ENCODE measurements at places on chromosomes 4 and X.
A peak's percentile ranks its signal among the peaks of the same experiment; 100 is the strongest.

- DNase-seq: no peak
These were observed 484.5 kb downstream of the PDGFC start for GRCh38 chr4:156487107-156487506.

DNA sequence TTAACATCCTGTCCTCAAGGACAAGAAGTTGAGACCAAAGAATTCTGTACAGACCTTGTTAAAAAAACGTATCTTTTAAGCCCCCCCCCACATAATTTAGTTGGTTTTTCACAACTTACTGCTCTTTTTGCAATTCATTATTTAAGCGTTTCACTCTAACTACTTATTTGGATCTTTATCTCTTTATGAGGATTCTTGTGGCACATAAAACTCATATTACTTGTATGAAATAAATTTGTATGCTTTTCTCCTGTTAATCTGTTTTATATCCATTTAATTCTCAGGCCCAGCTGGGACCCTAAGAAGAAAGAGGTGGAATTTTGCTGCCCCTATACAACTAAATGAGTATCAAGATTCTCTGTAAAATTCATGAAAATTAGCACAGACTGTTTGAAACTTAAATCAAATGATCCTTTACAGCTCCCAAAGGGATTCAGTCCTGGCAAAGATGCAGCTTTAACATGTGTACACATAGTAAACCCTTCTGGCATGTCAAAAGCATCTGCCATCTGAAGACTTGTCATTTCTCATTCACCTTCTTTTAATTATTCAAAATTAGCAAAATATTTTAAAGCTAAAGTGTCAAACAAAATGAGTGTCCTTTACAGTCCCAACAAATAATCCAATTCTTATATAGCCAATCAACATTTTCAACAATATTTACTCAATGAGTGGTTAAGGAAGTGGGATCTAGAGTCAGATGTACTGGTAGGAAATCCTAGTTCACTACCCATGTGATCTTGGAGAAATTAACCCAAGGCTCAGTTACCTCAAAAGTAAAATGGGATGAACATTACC, 17.7 kb downstream of the ARAP2 start:
- no peak for DNase-seq

GRCh38 chr4:182144626-182145333, 98.4 kb upstream of the TENM3 start:
- peak; percentile 57 for DNase-seq

DNA sequence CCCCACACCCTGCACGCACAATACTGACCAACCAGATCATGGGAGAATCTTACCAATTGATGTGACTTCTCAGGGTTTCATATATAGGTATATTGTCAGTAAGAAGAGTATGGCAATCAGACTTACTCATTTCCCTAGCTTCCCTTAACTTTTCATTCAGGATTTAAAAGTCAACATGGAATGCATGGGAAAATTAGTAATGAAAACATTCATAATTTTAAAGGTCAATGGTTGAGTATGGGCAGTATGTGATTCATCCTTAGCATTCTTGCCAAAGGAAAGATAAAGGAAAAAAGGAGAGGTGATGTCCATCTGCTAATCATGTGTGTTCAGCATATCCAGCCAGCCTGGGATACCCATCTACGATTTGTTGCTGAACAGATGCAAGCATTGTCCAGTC, 4.0 kb downstream of the DIPK2B start:
- DNase-seq: no peak

DNA sequence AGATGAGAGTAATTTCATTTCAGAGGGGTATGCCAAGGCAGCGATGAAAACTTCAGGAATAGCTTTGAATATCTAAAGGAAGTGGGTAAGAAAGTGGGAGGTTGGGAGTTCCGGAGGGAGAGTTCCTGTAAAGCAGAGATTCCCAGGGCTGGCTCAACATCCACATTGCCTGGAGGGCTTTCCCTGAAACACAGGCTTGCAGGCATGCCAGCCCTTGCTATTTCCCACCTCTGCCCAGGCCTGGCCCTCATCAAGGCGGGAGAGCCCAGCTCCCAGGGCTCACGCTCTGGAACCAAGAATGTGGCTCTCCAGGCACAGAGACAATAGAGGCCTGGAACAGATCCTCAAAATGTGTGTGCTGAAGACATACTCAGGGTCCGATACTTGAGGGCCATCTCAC, 43.8 kb upstream of the CLDN34 start:
- DNase-seq: no peak

GRCh38 chrX:68823413-68824151, 5.2 kb upstream of the EFNB1 start:
- DNase-seq: no peak

- no peak for DNase-seq
These were observed 117.9 kb downstream of the CEP44 start for GRCh38 chr4:174401471-174402130.

DNA sequence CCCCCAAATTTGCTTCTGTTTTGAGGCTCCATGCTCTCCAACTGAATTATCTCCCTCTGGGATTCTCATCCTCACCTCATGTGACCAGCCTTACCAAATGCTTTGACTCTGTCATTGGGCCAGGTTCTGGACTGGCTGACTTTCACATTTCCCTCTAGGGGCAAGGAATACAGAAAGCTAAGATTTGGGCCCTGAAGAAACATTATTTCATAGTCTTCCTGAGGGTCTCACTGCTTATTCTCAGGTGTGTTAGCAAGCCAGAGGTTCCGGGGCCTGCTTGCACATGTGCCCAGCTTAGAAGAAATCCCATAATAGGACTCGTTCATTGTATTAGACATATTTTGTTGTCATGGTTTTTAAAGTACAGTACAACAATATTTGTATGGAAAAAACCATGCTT, 62.6 kb upstream of the TEX13D start:
- no peak for DNase-seq

- DNase-seq: no peak
These were observed 114.9 kb upstream of the SMIM31 start for GRCh38 chr4:164639001-164639400.

GRCh38 chr4:123628288-123628687, 231.7 kb downstream of the SPRY1 start:
- no peak for DNase-seq

DNA sequence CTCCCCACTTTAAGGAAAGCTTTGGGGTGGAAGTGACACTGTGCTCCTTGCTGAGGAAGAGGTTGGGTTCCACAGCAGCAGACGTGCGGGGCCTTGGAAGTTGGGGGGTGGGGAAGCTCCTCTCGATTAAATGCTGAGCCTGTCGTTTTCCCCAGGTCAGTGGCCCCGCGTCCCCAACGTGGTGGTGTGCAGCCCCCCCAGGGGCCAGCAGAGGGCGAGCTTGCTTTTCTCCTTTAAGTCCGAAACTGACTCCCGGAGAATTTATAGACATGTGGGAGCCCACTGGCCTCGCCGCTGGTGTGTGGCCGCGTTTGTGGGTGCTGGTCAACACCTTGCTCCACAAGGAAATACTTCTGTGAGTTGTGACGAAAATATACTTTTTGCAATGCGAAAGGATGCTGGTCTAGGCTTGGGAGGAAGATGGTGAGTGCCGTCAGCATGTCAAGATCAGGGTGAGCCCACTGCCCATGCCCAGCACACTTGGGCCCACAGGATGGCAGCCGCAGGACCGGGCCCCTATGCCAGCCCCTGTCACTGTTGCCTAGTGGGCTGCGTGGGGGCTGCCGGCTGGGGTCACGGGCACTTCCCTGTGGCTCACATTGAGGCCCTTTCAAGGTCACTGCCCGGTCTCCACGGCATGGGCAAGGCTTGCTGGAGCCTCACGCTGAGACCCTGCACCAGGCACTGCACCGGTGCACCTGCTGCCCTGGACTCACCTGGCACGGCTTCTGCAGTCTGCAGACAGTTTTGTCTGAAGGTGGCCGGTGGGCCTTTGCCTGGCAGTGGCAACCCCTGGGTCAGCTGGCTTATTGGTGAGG, 9.4 kb downstream of the UVSSA start:
- DNase-seq: peak; percentile 84

GRCh38 chr4:38306482-38307071, 346.4 kb downstream of the PTTG2 start:
- no peak for DNase-seq

GRCh38 chr4:6694177-6694901, 661 bp downstream of the S100P start:
- no peak for DNase-seq

GRCh38 chr4:86960557-86960961, 25.7 kb downstream of the AFF1 start:
- DNase-seq: no peak

DNA sequence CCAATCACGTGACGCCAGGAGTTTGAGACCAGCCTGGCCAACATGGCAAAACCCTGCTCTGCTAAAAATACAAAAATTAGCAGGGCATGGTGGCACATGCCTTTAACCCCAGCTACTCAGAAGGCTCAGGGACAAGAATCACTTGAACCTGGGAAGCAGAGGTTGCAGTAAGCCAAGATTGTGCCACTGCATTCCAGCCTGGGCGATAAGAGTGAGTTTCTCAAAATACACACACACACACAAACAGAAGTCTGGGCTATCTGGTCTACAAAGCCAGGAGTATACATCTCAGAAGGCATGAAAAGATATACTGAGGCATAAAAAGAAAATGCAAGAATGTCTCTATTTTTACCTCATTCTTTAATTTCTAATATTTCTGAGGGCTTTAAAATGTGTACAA, 11.3 kb downstream of the YTHDC1 start:
- no peak for DNase-seq

GRCh38 chr4:67638136-67638535, 62.8 kb downstream of the UBA6 start:
- DNase-seq: no peak

- no peak for DNase-seq
These were observed 82.1 kb downstream of the NAT8L start for GRCh38 chr4:2141022-2141761.

DNA sequence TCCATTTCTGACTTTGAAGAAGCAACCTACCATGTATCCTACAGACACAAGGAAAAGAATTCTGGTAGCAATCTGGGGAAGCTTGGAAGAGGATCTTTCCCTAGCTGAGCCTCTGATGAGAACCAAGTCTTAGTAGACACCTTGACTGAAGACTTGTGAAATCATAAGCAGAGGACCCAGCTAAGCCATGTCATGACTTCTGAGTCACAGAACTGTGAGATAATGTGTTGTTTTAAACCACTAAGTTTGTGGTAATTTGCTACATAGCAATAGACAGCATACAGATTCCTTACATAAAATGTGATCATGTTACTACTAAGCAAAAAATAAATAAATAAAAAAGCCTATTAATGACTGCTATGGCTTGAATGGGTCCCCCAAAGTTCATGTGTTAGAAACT, 71.3 kb upstream of the ANKRD50 start:
- DNase-seq: no peak

DNA sequence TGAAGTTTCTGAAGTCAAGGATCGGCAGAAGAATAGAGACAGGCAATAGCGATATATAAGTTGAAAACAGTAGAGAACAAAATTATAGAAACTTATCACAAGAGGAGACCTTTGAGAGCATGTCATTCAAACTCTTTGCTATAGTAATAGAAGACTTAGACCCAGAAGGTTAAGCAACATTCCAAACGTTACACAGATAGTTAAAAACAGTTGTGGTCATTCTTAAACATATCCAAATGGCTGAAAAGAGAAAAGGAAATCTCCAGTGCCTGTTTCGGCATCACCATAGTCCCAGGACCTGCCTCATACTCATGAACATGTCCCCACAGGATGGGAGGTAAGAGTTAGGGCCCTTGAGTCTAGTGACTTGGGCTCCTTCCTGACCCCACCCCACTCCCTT, 258.1 kb upstream of the NOCT start:
- no peak for DNase-seq

- DNase-seq: no peak
These were observed 14.1 kb downstream of the PSAPL1 start for GRCh38 chr4:7420661-7421040.

DNA sequence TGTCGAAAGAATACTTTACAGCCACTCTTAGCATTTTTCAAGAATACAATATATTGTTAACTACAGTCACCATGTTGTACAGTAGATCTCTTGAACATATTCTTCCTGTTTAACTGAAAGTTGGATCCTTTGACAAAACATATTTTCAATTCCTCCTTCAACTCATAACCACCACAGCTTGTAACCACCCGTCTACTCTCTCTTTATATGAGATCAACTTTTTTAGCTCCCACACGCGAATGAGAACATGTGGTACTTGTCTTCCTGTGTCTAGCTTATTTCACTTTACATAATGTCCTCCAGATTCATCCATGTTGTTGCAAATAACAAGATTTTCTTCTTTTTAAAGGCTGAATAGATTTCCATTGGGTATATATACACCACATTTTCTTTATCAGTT, 338.3 kb upstream of the IGFBP7 start:
- no peak for DNase-seq

- DNase-seq: no peak
These were observed 127.4 kb downstream of the TET2 start for GRCh38 chr4:105274090-105274489.

DNA sequence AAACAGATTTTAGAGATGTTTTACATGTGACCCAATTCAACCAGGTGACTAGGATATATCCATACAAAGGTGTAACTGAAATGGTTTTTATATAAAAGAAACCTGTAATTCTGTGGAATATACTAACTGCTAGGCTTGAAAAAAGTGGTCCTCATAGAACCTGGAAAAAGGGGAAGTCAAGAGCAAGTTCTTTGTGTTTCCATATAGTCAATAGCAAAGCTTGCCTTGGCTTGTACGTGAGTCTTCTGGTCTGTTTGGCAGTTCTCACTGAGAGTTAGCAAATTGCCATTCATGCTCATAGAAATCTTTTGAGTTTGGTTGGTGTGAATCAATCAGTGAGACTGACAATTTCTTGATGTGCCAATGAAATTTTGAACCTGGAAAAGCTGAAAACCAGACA, 79.4 kb upstream of the SMIM10 start:
- DNase-seq: no peak

DNA sequence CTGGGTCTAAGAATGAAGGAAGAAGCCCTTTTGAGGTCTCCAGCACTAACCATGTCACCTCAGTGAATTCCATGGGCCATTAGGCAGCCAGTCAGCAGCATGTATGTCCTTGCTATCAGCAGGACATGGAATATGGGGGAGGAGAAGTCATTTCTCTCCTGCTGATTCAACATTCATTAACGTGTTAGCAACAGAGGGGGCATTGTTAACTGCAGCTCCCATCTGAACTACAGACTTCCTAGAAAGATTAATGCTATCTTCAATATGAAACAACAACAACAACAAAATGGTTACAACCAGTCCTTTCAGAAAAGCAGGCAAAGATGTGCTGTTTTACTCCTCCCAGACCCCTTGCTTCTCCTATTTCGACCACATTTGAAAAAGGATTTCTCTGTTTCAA, 120.4 kb upstream of the SLC34A2 start:
- no peak for DNase-seq

Data from WTC11 (cell line).